ENCODE measurements at places on chromosomes 7 and 10.

DNA sequence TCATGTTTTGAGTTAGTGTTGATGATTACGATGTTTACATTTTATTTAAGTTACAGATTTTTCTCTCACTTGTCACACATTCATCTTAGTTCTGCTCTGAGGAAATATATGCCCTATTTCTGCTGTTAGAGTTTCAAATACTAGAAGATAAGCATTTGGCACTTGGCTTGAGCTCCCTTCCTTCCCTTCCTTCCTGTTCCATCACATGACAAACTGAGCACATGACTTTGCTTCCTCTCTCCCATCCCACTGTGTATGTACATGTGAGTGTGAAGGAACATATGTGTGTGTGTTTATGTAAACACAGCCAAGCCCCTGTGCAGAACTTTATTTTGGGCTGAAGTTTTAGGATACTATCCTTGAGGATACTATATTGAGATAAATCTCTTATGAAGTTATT, 795.9 kb upstream of the IGFBP3 start:
- DNase-seq: no peak

- no peak for DNase-seq
These were observed 1.2 kb upstream of the CPED1 start for GRCh38 chr7:120987280-120987679.

GRCh38 chr10:100826983-100827818, 81.8 kb downstream of the PAX2 start:
- no peak for DNase-seq

GRCh38 chr10:71761105-71761511, 12.2 kb downstream of the VSIR start:
- no peak for DNase-seq

- DNase-seq: no peak
These were observed 99.8 kb upstream of the MACROH2A2 start for GRCh38 chr10:69952821-69953221.

DNA sequence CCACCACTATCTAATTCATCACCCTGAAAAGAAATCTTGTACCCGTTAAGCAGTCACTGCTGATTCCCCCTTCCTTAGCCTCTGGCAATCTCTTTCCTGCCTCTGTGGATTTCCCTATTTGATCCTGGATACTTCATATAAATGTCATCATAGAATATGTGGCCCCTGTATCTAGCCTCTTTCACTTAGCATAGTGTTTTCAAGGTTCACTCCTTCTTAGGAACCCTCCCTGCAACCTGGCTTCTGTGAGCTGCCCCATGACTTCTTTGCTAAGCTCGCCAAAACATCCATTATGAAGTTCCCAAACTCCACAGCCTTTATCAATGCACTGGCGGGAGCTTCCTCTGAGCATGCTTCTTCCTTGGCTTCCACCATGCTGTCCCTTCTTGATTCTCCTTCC, 70.8 kb upstream of the PDZD8 start:
- DNase-seq: no peak

GRCh38 chr10:49577182-49577925, 32.8 kb upstream of the SLC18A3 start:
- no peak for DNase-seq

DNA sequence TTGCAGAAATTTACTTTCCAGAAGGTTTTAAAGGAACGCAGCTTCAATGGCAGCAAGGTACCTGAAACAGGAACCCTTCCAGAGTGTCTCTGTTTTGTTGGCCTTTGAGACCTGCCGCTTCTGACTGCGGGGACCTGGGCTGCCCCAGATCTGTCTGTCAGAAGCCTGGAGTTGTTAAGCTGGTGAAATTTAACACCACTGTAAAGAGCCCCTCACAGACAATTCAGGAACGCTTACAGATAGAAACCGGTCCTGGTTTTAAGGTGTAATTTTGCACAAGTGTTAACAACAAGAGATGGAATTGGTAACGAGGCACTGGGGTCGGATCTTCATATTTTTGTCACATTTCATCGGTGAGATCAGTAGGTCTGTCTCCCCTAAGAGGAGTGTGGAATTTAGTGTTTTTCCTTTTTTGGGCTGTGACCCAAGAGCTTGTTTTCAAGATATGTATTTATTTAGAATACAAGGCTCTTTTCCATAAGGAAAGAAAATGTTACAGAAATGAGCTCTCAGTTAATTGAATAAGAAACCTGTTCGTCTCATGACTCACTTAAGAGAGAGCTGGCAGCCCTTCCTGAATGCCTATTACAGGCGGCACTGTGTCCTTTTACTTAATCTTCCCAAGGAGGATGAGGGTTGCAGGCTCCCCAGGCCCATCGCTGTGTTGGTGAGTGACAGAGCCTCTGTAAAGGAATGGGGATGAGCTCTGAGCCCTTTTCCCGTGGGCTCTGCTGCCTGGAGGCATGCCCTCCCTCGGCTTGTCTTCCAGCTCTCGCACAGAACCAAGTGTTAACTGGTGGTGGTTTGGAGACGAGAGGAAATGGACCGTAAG, 168.7 kb downstream of the CUX1 start:
- no peak for DNase-seq

DNA sequence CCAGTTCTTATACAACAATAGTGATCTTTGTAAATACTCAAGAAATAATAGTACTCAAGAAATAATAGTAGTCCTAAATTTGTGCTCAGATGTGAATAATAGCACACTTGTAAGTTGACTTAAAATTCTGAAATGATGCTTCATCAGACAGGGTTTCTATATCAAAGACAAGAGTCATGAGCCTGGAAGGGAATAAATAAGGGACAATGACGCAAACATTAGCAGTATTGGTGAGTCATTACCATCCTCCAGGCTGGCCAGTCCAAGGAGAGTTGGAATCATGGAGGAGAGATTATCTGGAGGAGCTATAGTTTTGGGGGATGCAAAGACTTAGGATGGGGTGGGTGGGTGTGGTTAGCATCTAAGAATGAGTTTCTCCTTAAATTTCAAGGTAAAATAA, 6.1 kb upstream of the SH3PXD2A start:
- no peak for DNase-seq

GRCh38 chr7:116999311-116999710, 46.0 kb downstream of the ST7 start:
- no peak for DNase-seq

DNA sequence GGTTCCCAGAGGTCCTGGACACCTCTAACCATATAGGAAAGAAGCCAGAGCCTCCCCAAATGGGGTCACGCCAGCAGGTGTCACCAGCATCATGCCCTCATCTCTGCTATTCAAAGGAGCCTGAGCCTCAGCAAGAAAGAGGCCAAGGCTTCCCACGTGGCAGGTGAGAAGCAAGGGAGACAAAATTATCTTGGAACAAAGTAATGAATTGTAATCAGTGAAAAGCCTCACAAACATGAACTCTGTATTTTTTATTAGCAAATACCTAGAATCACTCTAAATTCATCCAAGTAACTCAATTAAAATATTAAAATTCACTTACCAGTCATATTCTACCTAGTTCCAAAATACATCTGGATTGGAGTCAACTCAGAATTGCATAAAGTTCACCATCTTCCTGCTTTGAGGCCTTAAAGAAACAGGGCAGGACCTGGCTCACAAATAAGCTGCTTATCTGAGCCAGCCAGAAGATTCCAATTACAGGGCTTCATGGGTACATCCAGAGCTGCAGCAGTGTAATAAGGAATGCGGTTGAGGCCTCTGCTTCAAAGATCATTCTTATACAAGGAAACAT, 68.7 kb downstream of the SGMS1 start:
- no peak for DNase-seq

DNA sequence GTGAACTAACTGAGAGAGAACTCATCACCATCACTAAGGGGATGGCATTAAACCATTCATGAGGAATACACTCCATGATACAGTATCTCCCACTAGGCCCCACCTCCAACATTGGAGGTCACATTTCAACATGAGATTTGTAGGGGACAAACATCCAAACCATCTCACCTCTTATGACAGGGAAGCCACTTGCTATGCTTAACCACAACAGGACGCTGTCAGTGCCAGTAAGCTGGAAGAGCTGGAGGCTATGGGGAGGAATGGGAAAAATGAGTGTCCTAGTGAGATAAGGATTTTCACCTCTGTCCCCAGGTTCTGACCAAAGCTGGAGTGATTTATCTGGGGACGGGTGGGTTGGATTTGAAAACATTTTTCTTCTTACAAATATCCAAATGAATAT, 17.6 kb downstream of the PLCE1 start:
- DNase-seq: no peak
